ENCODE measurements at places on chromosomes 1 and 21.

DNA sequence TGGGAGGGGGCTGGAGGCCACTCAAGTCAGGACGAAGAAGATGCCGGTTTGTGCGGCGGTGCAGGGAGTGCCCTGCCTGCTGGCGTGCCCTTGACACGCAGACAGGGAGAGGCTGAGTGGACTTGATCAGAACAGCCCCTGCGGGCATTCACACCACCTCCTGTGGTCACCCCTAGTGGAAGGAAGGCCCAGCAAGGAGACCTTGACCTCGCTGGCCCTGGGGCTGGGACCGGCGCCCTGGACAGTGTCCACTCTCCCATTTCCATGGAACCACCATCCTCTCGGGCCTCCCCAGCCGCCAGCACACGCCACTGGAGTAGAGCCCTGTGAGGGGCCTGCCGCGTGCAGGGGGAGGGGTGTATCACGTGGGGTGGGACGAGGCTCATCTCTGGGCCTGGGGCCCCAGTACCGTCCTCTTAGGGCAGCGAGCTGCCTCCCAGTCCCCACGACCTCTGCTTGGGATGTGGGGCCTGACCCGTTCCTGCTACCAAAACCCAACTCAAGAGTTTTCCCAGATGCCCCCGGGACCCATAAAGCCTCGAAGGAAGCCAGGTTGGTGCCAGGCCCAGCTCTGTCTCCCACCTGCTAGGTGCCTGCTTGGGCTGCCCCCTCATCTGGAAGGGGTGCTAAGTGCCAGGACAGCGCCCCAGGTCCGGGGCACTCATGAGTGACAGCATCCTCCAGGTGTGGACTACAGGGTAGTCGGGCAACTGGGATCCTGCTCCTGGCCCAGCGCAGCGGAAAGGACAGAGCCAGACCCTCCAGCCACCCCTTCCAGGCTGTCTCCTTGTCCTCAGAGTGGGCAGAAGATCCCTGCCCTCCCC lies 62.8 kb downstream of the SLX9 start:
- DNase-seq: peak; percentile 4

- no peak for DNase-seq
Observed at GRCh38 chr1:47228644-47229030, 3.4 kb downstream of the TAL1 start.

- DNase-seq: no peak
Observed at GRCh38 chr1:5444396-5444795, 547.8 kb downstream of the NPHP4 start.

DNA sequence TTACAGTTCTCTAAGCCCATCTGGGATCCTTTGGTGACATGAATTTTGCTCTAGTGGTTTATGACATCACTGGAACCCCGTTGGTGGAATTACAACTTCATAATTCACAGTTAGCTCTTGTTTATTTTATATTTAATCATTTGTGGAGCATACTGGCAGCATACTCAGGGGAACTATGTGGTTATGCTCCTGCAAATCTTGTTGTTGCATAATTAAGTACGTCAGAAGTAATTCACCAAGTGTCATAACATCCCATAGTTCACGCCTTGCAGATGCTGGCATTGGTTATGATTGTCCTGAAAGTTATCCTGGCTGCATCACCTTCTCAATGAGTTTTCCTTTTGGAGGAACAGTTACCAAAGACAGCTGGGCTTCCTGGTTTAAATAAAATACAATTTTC lies 16.5 kb downstream of the PRRX1 start:
- no peak for DNase-seq

DNA sequence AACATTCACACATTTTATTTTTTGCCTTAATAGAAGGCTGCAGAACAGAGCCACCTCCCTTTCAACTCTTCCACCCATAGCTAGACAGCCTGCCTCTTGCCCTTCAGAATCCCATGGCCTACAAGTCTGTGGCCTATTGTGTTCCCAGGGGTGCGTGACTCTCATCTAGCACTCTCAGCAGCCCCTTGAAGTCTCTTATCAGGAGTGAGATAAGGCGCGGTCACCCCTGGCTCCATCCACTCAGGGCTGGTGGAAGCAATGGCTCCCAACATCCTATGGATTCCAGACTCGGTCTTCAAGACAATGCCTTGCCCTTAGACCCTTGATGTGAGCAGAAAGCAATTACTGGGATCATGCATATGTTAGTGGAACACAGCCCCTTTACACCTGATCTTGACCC lies 264.1 kb upstream of the GREM2 start:
- DNase-seq: no peak

GRCh38 chr1:65558215-65558614 lies 137.7 kb downstream of the LEPR start:
- DNase-seq: no peak

- DNase-seq: no peak
Observed at GRCh38 chr21:39153842-39154241, 29.4 kb downstream of the PSMG1 start.

DNA sequence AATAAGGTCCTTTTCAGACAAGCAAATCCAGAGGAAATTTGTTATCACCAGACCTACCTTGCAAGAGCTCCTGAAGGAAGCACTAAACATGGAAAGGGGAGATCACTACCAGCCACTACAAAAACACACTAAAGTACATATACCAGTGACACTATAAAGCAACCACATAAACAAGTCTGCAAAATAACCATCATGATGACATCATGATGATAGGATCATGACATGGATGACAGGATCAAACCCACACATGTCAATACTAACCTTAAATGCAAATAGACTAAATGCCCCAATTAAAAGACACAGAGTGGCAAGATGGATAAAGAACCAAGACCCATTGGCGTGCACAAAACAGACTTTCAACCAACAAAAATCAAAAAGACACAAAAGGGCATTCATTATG lies 688.8 kb upstream of the NR5A2 start:
- no peak for DNase-seq

DNA sequence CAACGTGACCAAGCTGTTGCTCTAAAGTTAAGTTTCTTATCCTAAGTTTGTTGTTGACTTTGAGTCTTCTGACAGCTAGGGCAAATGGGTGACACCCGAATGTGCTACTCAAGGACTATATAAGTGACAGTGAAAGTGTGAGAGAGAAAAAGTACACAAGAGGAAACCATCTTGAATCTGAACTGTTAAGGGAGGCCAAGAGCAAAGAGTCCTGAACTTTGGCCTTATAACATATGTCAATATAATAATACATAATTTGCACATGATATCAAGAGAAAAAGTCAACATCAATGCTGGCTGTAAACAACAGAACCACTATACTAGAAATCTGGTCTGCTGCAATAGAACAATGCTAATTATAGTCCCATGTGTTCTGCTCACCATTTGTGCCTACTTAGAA lies 29.5 kb downstream of the SYNJ1 start:
- no peak for DNase-seq

DNA sequence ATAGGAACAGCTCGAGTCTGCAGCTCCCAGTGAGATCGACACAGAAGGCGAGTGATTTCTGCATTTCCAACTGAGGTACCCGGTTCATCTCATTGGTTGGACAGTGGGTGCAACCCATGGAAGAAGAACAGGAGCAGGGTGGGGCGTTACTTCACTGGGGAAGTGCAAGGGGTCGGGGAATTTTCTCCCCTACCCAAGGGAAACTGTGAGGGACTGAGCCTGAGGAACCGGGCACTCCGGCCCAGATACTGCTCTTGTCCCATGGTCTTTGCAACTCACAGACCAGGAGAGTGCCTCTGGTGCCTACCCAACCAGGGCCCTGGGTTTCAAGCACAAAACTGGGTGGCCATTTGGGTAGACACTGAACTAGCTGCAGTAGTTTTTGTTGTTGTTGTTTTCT lies 307.1 kb downstream of the AMY1C start:
- no peak for DNase-seq

GRCh38 chr1:15181564-15181963 lies 28.0 kb downstream of the TMEM51 start:
- DNase-seq: no peak

DNA sequence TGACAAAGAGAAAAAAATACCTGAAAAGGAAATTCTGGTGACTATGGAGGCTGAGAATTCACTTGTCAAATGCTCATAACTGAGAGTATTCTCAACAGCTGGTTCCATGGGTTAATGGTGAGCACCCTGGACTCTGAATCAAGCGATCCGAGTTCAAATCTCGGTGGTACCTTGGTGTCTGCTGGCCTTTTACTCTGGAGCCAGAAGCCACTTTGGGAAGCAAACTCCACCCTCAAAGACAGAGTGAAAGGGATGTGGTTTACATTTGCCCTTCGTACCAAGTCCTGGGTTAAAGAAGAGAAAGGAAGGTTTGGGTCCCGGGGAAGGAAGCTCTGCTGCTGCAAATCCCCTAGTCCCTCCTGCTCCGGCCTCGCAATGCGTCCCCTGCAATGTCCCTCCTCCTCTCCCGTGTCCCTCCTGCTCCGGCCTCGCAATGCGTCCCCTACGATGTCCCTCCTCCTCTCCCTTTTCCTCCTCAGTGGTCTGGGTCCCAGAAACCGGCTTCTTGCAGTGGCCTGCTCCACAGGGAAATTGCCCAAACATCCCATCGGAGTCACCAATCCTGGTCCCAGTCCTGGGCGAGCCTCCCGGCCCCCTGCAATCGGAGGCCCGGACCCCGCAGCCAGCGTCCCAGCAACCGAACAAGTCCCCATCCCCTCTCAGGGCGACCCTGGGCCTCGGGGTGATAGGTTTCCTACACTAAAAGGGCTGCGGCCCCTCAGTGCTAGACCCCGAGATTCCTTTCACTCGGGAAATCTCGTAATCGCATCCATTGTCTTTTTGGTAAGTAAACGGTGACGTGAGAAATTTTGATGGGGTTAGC lies 129.4 kb downstream of the PPIAL4G start:
- no peak for DNase-seq

GRCh38 chr1:207051191-207051943 lies at the start of gene YOD1:
YOD1 (minus strand) TSS chr1:207051208; CDS start chr1:207051030, 178 bp downstream.
- DNase-seq: no peak

DNA sequence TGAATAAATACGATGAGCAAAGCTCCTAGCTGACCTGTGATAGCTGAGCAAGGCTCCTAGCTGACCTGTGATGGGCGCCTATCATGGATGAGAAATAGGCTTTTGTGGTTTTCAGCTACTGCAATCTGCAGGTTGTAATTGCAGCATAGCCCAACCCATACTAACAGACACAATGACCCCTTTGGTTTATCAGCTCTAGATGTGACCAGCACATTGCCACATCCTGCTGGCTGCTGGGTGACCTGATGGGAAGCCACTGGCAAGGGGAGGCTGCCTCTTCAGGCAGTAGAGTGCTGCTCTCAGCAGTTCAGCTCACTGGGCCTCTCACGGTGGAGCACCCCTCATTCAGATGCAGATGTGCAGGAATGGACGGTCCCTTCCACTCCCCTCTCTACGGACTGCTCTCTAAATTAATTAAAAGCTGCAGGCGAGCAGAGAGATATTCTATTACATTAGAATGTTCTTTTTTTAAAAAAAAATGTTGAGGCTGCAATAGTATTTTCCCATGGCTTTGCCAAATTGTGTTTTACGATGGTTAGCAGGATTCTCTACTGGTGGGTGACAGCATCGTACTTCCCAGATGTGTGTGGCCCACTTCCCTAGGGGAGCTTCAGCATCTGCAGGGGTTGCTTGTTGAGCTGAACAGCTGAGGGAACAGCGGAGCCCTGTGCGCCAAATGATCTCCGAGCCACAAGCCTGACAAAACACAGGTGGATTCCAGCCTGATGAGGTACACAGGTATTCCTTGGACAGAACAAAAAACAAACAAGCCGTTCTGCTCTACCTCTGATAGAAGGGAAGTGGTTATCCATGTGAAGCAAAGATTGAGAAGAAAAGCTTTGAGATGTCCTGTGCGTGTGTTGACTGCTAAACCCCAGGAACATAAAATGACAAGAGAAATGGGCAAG lies 65.0 kb downstream of the SYT6 start:
- no peak for DNase-seq

DNA sequence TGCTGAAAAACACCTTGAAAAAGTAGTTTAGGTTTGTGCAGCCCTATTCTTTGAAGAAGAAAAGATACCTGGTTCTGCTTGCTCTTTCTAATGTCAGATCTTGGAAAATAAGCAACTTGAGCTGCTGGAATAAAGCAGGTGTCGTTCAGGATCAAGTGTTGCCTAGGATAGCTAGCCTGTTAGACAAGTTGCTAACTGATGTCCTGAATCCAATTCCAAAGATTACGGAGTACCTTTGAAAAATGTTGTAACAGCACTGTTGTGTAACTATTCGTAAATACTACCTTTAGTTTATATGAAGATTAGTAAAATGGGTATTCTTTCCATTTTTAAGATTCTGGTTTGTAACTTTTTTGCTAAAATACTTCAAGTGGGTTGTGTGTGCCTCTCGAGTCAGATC lies 151.5 kb downstream of the CLEC20A start:
- DNase-seq: no peak

- no peak for DNase-seq
Observed at GRCh38 chr1:168734271-168734670, 5.3 kb upstream of the DPT start.

GRCh38 chr1:155063550-155064110 lies at the start of gene EFNA4:
EFNA4 (plus strand) TSS chr1:155063740; CDS start chr1:155063824, 84 bp downstream.
- DNase-seq: peak; percentile 61

- DNase-seq: no peak
Observed at GRCh38 chr1:117678246-117678977, 72.6 kb downstream of the TENT5C start.

DNA sequence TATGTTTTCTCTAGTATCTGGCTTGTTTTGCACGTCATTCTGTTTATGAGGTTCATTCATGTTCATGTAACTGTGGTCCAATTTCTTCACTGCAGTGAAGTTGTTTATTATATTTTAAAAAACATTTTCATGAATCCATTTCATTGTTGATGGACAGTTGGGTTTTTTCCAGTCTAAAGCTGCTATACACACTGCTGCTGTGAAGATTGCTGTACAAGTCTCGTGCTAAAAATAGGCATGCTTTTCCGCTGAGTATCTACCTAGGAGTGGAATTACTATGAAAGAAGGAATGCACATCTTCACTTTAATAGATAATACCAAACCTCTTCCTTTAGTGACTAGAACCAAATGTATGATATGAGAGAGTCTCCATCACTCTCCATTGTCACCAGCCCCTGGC lies 49.0 kb upstream of the ETS2 start:
- no peak for DNase-seq

DNA sequence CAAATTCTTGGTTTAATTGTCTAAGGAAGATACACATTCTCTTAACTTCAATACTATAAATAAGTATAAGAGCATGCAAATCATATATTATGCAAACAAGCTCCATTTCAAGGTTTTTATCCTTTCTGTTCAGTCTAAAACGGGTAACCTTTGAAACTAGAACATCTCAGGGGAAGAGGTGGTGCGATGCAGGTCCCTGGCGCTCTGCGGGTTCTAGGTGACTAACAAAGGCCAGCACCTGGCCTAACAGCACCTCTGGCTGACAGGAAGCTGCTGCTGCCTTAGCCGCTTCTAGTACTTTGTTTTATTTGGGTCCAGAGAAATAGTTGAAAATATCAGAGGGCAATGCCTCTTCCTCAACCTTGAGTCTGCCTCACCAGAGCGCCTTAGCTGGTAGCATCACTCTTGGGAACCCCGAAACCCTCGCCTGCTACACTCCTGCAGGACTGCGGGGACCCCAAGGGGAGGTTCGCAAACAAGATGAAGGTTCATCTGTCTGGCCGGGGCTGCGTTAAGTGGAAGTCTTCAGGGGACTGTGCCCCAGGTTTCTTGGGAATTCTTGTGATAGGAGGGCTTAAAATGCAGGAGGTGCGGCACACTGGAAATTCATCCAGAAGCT lies 45.5 kb downstream of the PRDM15 start:
- DNase-seq: no peak

GRCh38 chr21:35652872-35653271 lies 407.5 kb downstream of the SETD4 start:
- DNase-seq: no peak

- DNase-seq: no peak
Observed at GRCh38 chr1:16013908-16014258, 4.0 kb downstream of the HSPB7 start.

Measured in T-helper 2 cell (primary cell).